Left lobe of liver (tissue), 2 donors: ENCODE measurements at places on chromosomes 4 and X. TPM values are rescaled to one million over a fixed set of nuclear protein-coding genes. Genes with fewer than 3 reads are reported as not detected.

DNA sequence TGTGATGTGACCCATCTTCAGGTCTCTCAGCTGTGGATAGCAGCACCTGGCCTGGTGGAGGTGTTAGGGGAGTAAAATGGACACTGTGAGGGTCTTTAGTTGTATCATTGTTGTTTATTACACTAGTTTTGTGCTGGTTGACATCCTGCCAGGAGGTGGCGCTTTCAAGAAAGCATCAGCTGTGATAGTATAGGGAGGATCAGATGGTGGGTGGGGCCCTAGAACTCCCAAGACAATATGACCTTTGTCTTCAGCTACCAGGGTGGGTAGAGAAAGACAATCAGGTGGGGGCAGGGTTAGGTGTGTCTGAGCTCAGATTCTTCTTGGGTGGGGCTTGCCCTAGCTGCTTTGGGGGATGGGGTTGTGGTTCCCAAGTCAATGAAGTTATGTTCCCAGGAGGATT, 162.8 kb downstream of the PPP1R2C start:
- DNase-seq: no peak

- DNase-seq: no peak
These were observed 81.3 kb downstream of the ARHGAP24 start for GRCh38 chr4:85556283-85556682.

DNA sequence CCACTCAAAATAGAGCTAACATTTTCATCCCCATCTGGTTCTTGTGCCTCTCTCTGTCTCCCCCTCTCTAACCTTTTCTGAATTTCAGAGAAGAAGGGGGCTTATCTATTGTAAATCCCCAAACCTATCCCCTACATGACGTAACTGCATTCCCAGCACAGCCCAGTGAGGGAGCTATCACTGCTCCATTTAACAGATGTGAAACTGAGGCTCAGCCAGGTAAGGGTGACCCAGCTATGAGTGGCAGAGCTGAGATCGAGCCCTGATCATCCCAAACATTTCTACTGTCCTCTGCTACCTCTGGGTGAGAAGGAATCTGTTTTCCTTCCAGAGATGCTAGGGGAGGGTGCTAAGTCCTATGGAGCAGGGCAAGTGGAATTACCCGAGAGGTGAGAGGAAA, 107.5 kb downstream of the SLC2A9 start:
- no peak for DNase-seq

DNA sequence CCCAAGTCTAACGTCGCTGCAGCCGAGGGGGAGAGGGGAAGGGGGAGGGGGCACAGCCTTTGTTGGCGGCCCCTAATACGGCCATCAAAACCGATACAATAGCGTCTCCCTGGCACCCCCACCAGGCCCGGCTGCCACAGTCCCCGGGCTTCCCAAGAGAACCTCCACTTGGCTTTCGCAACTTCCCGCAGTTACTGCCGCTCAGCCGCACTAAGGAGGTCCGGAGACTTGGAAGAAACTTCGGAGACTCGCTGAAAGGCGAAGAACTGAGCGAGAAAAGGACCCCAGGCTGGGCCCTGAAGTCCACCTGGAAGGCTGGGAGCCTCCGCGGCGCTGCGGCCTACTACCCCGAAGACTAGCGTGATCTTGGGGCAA, 2.8 kb downstream of the NKX6-1 start:
- no peak for DNase-seq

DNA sequence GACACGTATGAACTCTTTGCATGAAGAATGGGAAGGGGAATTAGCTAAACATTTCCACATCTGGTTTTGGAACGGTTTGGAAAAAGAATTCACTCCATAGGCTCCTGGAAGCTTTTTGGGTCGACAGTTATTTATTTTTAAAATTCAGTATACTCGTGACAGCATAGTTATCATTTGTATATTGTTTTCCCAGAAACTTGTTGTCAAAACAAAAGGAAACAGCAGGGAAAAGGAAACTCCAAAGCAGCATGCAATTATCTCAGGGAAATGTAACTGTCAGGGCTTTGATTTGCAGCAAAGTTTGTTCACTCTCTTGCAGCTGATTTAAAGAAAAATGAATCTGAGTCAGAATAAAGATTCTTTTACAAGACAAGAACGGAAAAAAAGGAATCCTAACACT, 86.5 kb downstream of the PLAC1 start:
- no peak for DNase-seq

- DNase-seq: no peak
These were observed 76.9 kb downstream of the MAGEB10 start for GRCh38 chrX:27884654-27885053.

DNA sequence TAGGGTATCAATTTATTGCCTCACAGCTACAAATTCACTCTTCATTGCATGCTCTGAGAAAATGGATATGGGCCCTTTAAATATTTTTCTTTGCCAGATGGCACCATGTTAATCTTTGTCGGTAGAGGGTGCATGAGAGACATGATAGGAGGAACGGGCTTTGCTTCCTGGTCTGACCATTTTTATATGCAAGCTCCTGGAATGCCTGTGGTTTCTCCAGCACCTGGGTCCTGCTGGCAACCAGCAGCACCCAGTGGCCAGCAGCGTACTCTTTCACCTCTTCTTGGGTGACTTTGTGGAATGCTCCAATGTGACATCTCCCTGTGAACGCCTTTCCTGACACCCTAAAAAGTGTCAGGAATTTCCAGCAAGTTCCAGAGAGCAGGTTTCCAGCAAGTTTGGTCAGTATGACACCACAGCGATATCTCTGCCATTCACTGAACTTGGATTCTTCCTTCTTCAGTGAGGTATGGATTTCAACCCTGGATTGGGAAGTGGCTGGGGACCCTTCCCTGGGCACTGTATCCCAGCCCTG, 140.3 kb upstream of the PGRMC2 start:
- peak; percentile 65 for DNase-seq

GRCh38 chr4:4735870-4736269, 123.6 kb upstream of the MSX1 start:
- no peak for DNase-seq

GRCh38 chr4:56940971-56941370, 33.3 kb downstream of the REST start:
- no peak for DNase-seq

GRCh38 chr4:145815027-145815612, 123.5 kb downstream of the ZNF827 start:
- DNase-seq: no peak

GRCh38 chr4:126269106-126269505, 954.4 kb downstream of the FAT4 start:
- DNase-seq: no peak

DNA sequence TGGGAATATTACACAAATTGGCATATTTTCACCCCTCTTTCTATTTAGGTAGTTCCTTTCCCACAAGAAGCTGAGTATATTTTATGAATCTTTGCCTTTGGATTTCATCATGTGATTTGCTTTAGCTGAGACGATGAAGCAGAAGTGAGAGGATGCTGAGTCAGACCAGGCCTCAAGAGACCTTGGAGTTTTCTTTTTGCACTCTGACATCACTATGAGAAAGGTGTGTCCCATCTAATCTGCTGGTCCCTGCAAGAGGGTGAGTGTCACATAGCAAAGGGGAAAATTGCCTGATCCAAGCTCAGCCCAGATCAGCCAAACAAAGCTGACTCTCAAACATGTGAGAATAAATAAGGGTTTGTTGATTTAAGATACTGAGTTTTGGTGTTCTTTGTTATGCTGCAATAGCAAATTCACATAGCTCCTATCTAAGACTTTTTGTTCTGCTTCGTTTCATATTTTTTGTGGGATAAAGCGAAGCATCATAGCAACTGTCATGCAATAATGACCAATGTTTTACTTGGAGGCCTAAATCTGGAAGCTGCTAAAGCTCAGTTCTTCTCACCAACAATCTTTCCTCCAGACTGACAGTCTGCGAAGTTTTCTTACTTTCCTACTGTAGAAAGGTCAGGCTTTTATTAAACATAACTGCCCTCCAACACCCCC, 176.9 kb downstream of the PDHA2 start:
- no peak for DNase-seq

DNA sequence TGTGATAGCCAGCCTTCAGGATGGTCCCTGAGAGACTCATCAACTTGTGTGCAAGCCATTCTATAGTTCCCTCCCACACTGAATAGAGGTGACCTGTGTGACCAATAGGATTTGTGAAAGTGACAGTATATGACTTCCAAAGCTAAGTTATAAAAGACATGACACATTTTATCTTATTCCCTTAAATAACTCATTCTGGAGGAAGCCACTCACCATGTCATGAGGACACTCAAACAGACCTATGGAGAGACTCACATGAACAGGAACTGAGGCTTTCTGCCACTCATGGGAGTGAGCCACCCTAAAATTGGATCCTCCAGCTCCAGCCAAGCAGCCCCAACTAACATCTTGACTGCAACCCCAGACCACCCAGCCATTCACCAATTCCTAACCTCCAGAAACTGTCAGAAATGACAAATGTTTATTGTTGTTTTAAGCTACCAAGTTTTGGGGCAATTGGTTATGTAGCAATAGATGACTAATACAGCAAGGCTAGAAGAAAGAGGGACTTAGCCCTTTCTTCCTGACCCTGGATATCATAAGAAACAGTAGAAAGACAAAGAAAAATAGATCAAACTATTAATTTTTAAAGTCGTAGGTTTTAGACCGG, 9.0 kb upstream of the CHIC2 start:
- no peak for DNase-seq

DNA sequence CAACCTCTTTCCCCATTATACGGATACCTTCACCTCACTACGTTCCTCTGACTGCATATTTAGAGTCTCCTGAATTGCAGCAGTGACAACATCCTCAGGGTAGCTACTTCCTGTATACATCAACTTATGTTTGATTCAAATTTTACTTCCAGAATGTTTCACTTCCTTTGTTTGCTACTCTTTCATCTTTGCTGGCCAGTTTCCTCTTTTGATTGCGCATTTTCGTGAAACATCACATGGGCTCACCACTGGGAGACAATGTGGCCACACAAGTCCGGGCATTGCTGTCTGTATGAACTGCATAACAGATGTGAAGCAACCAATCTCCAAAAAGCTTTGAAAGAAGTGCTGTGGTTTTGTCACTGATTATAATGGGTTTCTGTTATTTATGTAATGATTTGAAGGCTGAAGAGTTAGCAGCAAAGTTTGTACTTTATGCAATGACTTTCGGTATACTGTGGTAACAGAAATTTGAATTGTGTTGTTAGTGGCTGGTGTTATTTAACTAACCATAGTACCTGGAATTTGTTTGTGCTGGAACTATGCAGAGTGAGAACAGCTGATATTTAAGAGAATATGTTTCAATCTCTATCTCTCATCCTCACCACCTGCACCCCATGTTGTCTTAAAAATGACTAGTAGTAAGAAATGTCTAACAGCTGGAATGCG, 7.4 kb downstream of the SNCA start:
- DNase-seq: no peak

GRCh38 chrX:50495616-50496015, 25.0 kb upstream of the DGKK start:
- DNase-seq: no peak

DNA sequence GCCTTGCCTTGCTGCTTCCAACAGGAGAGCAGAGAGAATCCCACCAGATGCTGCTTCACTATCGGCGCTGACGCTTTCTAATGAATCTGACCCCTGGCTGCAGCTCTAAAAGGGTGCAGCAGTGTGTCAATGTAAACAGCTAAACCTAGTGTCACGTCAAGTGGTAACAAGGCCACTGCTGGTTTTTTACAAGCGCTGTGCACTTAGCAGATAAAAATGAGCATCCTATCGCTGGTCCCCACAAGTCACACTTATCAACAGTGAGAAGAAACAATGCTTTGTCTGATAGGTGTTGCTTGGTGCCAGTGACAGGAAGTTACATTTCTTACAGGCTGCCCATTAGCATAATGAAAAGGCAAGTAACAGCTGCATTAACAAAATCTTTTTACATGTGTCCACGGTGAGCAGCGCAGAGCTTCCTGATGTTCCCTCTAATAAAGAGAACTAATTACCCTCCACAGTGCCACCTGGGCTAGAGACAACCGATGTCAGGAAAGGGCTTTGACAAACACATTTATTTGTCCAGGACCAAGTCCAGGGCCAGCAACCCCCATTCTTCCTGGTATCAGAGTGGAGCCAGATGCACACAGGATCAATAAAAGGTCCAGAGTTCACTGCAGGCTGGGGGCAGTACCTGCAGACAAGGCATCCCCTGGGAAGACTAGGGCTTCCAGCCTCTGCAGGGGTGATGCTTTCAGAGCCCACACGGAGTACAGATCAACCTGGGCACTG, 176.0 kb downstream of the MGST2 start:
- peak; percentile 93 for DNase-seq

GRCh38 chr4:32841217-32841616, 2121.0 kb downstream of the PCDH7 start:
- no peak for DNase-seq

- DNase-seq: no peak
These were observed 324.6 kb upstream of the MAGEB2 start for GRCh38 chrX:29890646-29891200.

- peak; percentile 81 for DNase-seq
These were observed 179.0 kb upstream of the RASGEF1B start for GRCh38 chr4:81650606-81651242.

DNA sequence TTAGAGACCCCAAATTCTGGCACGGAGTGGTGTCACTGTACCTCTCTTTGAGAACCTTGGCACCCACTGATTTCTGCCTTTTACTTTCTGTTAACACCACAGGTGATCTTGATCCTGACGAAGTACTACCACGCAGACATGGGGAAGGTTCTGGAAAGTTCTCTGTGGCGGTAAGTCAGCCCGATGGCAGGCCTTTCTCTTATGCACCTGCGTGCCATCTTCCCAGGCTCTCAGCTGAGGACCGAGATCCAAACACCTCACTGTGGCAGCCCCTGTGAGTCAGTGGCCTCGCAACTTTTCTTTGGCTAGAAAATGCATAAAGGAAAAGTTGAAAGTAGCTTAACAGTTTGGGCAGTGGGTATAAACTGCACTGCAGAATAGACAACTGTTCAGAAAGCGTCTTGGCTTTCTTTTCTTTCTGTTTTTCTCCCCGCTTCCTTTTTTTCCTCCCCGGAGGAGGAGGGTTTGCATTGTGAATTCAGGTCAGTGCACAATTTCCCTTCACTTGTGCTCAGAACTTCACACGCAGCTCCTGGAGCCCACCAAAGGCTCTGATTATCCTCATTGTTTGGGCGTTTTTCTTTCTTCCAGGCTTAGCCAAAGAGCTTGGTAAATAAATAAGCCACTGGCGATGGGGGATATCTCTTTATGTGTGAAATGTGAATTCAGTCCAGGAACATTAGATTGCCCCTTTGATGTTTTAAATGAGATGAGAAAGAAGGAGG, 38.4 kb downstream of the PSAPL1 start:
- peak; percentile 2 for DNase-seq

- no peak for DNase-seq
These were observed 39.8 kb upstream of the ATOH1 start for GRCh38 chr4:93788712-93789111.

Gene PCGF3
- 16.6 TPM for total RNA-seq

Gene HTRA3
- 1.6 TPM for total RNA-seq

Gene RHOH
- total RNA-seq: 0.70 TPM

Gene PPBP
- 1.4 TPM for total RNA-seq

Gene TEX11
- total RNA-seq: not detected

Gene ZBTB49
- 3.2 TPM for total RNA-seq

Gene IL2
- total RNA-seq: 1.2 TPM

Gene TKTL2
- total RNA-seq: not detected

Gene EMCN
- 1.8 TPM for total RNA-seq

Gene ARHGAP36
- total RNA-seq: not detected

Gene MAGEB1
- total RNA-seq: not detected

Gene KLHL15
- 5.7 TPM for total RNA-seq

Gene CT45A6
- total RNA-seq: not detected
